AG08396 (cell line): ENCODE measurements at places on chromosomes 2 and 18.

GRCh38 chr2:186365406-186365805 is 120.7 kb upstream of the ZC3H15 start:
- no peak for DNase-seq

- DNase-seq: peak; percentile 72
These were observed 571 bp downstream of the YWHAQ start for GRCh38 chr2:9630117-9630735.

- DNase-seq: no peak
These were observed 88.9 kb downstream of the SMIM21 start for GRCh38 chr18:75338631-75339030.

DNA sequence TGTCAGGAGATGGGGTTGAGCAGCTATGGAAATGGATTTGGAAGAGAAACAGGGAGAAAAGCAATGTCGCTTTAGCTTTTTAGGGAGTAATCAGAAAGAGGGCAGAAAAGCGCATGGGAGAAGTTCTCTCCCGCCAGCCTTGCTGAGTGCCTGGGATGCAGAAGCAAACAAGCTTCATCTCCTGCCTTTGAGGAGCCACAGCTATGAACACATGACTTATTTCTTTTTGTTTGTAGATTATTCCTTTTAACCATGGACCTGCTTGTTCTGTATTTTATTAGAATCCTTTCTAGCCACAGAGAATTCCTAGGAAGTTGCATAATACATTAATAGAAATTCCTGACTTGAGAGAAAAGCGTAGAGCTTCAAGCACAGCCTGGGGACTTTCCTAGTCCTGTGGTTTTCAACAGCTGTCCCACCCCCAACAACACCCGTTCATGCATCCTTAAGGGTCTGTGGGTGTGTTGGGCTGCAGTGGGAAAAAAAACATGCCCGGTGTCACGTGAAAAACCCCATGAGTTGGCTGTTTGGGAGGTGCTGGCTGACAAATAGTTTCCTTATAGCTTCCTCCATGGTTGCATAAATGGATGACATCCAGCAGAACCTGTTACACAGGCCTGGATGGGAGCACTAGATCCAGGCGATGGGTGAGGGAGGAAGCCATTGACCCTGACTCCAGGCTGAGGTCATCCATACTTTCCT is 14.9 kb downstream of the SLC9A4 start:
- DNase-seq: no peak

DNA sequence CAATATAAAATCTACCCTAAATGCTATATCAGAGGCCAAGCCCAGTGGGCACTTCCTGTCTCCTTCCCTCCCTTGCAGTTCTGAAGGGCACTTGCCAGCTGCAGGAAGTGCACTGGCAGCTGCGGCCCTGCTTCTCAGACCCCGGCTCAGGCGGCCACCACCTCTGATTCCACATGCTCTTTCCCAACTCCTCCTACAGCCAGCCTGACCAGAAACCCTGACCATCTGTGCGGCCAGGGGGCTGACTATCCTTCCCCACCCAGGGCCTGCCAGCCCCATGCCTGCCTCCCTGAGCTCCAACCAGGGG is 88.6 kb downstream of the ZBTB7C start:
- DNase-seq: no peak

DNA sequence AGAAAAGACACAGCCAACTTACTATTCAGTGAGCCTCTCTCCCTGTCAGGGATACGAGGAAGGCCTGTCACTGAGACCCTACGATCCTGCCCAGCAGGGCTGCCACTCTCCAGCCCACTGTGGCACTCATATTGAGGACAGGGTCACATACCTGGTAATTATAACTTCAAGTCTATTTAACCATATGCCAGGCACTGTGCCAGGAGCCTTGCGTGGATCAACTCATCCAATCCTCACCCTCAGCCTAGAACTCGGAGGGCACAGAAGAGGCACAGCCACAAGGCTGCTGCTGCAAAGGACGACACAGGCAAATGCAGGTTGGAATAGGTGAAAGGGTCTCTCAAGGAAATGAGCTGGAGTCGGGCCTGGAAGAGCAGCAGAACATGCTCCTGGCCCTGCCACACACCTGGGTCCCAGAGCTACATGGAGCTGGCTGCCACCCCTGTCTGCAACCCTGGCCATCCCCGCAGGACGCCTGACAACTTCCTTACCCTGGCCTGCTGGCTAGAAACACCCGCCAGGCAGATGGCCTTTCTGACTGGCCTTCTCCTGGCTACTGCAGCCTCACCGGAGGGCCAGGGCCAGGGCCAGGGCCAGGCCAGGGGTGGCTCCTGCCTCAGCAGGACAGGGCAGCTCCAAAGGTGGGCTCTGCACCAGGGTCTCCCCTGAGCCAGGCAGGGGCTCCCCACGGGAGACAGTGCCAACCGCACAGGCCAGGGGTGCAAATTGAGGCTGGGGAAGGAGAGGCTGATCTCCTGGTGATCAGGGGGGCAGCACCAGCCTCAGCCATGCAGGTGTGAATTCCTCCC is 32.1 kb upstream of the SLC66A3 start:
- no peak for DNase-seq

- peak; percentile 36 for DNase-seq
These were observed 4.3 kb downstream of the AGPS start for GRCh38 chr2:177396703-177397460.

DNA sequence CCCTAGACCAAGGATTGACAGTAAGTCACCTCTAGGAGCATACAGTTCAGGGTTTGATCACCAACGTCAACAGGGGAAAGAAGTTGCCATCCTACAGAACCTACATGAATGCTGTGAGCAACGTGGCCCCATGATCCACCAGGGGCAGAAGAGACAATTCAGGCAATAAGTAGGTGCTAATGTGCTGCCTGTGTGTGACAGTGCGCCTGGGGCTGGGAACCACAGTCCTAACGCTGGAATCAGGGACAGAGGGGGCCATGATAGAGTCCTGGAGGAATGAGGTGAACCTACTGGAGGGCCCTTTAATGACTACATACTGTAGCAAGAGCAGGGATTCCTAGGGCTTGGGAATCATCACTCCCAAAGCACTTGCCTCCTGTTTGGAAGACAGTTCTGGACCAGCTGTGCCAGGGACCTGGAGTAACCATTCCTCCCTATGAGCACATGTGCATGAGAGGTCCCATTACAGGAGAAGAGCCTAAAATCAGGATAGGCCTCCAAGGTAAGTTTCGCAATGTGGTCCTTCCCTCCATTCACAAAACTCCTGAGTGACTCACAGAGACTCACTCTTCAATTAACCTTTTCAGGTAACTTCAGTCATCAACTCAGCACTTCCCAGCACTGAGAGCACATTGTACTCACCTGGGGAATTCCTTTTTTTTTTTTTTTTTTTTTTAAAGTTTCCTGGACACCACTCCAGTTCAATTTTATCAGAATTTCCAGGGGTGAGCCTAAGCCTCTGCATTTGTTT is 214.0 kb downstream of the TMEM163 start:
- no peak for DNase-seq

GRCh38 chr2:5412001-5412400 is 280.2 kb upstream of the SOX11 start:
- no peak for DNase-seq

DNA sequence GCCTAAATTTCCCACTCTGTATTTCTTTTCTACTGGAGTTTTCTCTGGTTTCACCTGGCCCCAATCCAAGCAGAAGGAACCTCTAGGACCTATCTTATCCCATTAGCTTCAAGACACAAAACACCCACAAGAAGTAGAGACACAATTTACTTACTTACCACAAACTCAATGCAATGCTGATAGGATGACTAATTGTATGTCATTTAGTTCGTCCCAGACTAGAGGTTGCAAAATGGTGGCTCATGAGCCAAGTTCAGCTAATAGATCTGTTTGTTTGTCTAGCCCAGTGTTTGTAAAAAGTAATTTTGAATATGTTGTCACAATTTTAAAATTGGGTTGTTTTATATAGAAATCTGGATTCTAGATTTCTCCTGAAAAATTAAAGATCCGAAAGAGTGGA is 34.7 kb upstream of the ZSWIM2 start:
- no peak for DNase-seq

DNA sequence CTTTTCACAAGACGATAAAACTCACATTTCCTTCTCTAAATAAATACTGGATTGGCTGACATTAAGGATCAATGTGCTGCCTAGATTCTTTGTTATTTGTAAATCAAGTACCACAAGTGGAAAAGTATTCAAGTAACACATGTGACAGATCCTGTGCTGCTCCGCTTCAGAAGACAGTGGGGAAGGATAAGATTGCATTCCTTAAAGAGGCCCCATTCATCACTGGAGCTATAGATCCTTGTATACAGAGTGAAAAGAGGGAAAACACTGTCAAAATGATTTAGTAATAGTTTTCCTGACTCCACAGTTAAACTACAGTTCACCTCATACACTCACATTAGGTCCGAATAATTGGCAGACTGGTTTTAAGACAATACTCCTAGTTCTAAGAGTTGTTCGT is 108.0 kb upstream of the CSRNP3 start:
- no peak for DNase-seq

DNA sequence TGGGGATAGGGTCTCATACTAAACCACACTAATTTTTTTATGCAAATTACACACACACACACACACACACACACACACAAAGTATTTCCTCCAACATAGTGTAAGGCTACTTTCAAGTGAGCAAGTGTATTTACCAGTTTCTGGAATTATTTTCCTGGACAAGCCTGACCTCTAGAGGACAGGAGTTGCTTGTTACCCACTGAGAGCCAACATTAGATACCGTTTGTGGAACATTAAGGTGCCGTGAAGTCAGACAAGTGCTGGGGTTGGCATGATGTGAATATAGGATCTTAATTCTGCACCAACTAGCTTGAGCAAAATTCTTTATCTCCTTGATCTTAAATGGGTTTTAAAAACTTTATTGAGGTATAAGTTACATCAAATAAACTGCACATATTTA is 39.3 kb upstream of the SERPINB2 start:
- peak; percentile 27 for DNase-seq

DNA sequence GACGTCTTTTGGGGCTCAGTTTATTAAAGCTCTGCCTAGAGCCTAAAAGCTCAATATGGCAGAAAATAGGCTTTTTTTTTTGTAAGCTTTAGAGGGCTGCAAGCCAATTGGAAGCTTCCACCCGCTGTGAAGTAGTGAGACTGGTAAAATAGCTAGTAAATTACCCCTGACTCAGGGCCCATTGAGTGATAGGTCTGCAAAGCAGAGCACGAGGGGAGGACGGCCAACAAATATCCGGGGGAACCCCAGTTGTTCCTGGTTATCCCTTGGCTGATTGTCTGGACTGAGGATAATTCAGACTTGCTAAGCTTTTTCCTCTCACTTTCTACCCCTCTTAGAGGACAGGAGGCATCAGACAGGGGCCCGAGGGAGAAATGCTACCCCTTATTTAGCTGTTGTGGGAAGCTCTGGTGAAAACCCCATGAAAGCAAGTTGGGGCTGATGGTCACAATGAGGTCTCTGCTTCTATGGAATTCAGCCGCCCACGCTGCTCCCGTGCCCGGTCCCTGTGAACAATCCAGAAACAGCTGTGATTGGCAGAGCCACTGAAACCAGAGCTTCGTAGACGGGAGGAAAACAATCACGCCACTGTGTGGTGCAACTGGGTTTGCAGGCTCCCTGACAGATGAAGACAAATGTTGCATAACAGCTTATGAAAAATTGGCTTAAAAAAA is 141.9 kb upstream of the LGALSL start:
- peak; percentile 86 for DNase-seq
